Stimulated activated CD4-positive, alpha-beta T cell treated with anti-CD3 and anti-CD28 coated beads, Interleukin-1b, Interleukin-23, amount 100 ng/mL, for 4 hours (primary cell): ENCODE measurements at places on chromosomes 3 and 15.

GRCh38 chr3:119973018-119973646, 121.1 kb downstream of the GSK3B start:
- DNase-seq = no peak

DNA sequence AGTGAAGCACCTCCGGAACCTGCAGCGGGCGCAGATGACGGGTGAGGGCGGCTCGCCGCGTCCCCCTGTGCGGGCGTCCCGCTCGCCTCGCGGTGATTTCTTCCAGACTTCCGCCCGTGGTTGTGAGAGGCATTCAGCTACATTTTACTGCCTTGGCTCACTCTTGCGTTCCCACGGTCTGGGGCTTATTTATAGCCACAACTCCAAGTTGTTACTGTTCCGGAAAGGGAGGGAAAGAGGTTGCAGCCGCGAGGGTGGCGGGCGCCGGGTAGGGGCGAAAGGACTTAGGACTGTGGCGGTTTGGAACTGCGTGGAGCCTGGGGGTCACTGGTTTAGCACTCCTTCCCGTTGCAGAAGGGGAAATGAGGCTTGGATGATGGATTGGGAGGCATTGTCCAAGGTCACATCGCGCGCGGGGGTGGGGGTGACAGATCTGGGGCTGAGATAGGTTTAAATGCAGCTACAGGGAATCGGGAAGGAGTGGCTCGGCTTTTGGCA, 1.1 kb downstream of the HES1 start:
- no peak for DNase-seq

DNA sequence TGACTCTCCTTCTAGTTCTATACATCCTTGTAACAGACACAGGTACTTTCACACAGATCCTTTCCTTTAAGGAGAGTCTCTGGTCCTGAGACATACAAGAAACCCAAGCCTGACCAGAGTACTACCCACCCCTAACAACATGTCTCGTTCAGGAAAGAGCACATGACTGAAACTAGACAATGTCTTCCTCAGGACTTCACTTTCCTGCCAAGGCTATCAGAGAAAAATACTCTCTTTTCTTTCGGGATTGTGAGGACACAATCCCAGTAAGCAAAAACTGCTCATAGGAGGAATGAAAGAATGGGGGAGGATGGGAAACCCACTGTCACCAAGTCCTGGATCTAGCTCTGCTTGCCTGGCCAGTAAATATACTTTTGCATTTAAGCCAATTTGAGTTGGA, 11.5 kb upstream of the ANKRD28 start:
- DNase-seq = no peak

DNA sequence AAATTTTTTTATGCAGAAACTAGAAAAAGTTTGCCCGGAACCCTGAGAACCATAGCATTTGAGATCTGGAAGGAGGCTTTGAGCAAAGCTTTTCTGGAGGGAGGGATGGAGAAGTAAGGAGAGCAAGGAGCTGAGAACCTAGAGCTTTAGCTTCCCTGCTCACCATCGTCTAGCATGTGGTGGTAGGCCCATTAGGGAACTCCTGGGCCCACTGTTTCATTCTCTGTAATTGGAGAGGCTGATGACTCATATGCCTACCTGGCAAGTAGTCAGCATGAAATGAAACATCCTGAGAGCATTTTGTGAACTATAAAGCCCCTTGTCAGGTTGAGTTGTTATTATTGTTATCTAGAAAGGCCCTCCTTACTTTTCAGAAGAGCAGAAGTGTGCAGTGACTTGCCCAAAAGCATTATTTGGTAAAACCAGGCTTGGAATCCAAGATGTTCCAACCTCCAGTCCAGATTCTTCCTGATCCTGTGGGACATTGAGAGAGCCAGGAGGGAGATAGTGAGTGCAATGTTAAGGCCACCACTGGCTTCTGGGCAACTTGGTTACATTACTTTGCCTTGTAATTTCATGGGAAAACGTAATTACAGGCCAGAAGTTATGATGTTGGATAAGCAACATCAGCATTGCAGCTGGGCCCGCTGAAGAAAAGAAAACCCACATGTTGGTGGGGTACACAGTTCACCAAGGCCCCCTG, 104.5 kb upstream of the BFSP2 start:
- no peak for DNase-seq
